ENCODE measurements at places on chromosomes 12 and 14.

DNA sequence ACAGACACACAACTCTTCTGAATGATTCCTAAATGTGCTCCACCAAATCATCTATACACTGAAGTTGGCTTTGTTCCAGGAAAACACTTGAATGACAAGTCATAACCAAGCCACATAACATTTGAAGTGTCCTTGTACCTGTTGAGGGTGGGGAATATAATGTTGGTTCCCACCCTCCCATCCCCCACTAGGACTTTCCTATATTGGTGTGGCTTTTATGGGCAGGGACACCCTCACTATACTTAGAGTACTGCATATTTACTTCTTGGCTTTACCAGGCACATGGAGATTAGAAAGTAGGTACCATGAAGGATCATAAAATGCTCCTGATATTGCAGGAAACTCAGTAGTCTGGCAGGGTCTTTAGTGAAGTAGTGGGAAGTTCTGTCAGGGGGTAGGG lies 9.7 kb upstream of the BHLHE41 start:
- DNase-seq, result no peak

DNA sequence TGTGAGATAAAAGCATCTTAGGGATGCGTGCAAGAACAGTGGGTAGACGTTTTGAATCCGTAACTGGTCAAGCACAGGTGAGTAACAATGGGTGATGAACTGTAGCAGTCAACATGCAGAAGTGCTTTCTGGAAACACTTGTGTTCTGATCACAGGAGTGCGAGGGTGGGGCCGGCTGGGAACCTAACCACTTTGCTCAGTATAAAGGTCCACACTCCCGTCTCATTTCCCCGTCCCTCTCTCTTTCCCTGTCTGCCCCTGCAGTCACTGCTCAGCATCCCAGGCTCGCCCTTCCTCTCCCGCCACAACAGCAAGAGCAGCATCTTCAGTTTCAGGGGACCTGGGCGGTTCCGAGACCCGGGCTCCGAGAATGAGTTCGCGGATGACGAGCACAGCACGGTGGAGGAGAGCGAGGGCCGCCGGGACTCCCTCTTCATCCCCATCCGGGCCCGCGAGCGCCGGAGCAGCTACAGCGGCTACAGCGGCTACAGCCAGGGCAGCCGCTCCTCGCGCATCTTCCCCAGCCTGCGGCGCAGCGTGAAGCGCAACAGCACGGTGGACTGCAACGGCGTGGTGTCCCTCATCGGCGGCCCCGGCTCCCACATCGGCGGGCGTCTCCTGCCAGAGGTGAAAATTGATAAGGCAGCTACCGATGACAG lies 127.1 kb downstream of the FIGNL2 start:
- peak; percentile 27 for DNase-seq

DNA sequence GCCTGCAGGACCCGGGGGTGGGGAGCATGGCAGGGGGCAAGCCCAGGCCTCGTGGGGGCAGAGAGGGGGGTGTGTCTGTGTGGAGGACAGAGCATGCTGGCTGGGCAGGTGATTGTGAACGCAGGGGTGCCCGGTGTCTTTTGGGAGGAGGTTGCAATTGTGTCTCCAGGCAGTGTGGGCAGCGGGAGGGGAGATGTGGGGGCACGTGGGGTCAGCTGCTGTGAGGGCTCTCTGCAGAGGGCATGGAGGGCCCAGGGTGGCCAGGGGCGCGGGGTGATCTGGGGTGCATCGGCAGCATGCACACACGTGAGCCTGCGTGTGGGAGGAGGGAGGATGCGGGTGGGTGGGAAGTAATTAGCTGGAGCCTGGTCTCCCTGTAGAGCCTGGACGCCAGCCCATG lies 32.2 kb upstream of the DIO3 start:
- no peak for DNase-seq

DNA sequence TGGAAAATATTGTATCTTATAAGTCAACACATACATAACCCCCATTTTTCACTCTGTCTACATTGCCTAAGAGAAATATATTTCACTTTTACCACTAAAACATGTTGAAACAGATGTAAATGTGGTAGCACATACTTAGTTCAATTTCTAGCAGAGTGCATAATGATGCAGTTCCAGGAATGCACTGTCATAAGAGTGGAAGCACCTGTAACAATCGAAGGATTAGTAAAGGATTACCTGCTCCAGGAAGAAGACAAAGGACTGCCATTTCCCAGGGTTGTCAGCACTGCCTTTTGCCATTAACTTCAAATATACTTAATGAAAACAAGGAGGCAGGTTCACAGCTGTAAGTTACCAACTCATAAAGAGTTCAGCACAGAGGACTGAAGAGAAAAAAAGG lies 24.6 kb downstream of the DAD1 start:
- DNase-seq, result no peak

DNA sequence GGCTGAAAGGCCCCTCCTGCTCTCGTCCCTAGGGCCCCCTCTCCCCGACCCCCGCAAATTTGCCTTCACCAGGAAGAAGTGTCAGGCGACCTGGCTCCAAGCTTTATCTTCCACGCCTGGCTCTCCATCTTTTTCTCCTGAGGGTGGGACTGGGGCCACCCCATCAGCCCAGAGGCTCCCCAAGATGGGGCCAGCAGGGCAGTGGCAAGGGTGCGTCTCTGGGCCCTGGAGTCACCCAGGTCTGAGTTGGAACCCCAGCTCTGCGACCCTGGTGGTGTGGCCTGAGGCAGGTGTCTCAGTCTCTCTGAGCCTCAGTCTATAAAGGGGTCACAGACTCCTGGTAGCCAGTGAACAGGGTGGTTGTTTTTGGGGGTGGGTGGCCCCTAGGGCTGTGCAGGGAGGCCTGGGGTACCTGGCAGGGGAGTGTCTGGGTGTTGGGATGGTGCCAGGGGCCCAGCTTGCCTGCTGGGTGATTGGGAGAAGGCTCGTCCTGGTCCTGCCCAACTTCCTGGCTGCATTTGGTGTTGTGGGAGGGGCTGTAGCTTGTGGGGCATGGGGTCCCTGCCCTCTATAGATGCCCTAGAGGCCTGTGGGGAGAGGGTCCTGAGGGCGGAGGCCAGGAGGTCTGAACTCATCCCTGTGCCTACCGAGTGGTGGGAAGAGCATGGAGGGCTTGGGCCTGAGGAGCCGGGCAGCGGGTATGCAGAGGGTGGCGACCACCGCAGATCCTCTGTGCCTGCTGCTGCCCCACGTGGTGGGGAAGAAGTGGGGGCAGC lies 7.6 kb downstream of the KIF26A start:
- no peak for DNase-seq

DNA sequence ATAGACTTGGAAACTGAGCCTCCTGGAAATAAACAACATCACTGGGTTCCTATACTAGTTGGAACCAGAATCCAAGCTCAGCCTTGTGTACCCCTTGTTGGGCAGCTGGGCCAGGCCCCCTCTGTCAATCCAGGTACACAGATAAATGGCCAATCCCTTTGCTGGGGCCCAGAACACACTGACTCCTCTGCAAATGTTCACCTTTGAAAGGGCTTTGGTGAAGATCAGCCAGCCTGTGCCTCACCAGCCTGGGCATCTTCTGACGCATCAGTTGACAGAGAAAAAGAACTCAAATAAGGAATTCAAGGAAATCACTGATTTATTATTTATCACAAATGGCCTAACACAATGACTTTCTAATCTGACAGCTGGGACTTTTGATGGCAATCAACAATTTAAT lies 1090.2 kb downstream of the BCL11B start:
- DNase-seq, result no peak

DNA sequence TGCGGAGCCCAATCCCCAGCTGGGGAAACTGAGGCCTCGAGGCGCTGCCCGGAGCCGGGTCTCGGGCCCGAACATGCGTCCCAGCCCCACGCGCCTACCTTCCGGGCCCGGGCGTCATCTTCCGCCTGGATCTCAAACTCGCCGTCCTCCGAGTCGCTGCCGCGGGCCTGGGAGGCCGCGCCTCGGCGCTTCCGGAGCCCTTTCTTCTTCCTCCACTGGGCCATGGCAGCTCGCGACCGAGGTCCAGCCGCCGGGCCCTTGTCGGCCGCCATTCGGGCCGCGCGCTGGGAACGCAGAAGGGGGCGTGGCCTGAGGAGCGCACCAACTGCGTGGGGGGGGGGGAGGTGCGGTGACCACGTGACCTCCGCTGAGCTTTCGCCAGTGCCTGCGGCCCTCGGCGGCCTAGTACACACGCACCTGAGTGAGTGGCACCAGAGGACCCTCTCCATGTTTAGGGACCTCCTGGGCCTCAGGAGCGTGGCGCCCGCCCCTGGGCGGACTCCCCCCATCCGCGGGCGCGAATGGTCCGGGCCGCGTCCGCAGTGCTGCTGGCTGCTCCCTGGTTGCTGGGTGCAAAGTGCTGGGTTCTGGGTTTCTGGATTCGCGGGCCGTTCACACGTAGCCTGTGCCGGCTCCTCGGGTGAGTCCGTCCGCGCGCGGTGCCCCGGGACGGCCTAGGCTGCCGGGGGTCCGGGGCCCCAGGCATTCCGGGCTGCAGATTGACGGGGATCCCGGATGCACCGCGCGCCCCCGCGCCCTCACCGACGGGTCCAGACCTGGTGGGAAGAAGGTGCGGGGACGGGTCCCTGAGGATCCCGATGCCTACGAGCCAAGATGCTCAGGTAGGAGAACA lies at the start of the genes DDX54 and RITA1:
DDX54 (minus strand) TSS at position 299 of the 853 bp plus-strand sequence; CDS start at position 272, 27 bp downstream.
RITA1 (plus strand) TSS at position 542 of the 853 bp plus-strand sequence. CDS start 1,026 bp downstream, outside the sequence.
- DNase-seq, result peak; percentile 73

DNA sequence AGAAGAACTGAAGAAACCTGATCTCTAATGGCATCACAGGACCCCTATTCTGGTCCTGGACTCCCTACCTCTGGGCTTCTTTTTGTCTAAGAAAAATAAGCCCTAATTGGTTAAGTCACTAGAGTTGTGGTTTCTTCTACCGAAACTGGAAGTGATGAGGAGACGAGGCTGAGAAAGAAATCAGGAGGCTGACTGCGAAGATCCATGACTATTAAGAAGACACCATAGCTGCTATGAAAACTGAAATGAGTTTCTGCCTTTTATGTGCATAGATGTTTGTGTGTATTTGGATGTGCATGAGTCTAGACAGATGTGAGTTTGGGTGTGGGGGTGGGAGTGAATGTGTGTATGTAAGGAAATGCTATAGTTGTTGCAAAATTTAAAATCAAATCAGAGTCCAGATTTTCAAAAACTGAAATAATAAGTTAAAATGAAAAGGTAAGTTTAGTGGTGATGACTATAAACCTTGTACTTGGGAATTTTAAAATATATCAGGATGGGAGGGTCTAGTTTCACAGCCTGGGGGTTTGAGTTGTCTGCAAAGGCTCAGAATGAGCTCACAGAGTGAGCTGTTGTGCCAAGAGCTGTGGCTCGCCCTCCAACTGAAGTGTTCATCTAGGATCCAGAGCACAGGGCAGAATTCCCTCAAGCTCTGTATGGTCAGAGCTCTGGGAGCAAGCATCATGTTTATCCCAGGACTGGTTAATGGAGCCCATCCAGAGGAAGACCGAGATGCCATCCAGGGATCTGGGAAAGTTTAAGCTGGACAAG lies 94.9 kb downstream of the VCPKMT start:
- DNase-seq, result no peak

GRCh38 chr12:65720136-65721130 lies 103.8 kb upstream of the HMGA2 start:
- no peak for DNase-seq

- DNase-seq, result no peak
Measured at GRCh38 chr14:25396128-25396527, 346.2 kb upstream of the STXBP6 start.

DNA sequence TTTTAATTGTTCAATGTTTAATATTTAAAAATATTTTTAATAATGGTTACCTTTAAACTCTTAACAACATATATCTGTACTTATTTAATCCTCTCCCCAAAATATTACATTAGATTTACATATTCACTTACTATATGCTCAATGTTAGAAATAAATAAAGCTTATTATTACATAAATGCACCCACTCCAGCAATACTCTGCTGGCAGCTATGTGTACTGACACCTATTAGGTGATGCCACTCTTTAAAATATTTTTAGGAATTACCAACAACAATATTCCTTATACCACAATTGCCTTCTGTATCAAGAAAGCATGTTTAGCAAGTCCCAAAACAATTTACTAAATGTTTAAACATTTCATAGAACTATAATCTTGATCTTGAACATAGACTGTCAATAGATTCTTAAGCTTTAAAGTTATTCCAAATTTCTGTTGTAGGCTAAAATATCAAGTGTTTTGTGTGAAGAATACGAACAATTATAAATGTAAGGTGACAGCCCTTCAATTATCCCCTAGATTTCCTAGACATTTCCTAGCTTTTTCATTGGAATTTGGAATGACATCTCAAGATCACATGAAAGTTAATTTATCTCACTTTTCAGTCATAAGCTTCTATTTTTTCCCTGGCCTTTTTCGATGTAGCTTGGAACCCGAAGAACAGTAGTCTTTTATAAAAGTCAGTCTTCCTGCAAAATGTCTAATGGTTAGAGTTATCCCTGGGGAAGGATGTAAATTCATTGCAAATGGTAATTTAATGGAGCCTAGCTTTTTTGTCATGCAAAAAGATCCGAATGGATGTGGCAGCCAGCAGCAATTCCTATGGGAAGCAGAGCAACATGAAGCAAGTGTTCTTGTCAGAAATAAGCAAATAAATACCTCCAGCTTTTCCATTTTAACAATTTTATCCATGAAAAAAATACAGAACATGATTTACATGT lies 907.5 kb upstream of the ATXN7L3B start:
- no peak for DNase-seq

GRCh38 chr12:41801261-41801660 lies 343.4 kb downstream of the GXYLT1 start:
- DNase-seq, result no peak

- DNase-seq, result no peak
Measured at GRCh38 chr12:95515197-95515596, 36.1 kb downstream of the USP44 start.

GRCh38 chr14:39472078-39472477 lies 39.8 kb upstream of the FBXO33 start:
- DNase-seq, result no peak

DNA sequence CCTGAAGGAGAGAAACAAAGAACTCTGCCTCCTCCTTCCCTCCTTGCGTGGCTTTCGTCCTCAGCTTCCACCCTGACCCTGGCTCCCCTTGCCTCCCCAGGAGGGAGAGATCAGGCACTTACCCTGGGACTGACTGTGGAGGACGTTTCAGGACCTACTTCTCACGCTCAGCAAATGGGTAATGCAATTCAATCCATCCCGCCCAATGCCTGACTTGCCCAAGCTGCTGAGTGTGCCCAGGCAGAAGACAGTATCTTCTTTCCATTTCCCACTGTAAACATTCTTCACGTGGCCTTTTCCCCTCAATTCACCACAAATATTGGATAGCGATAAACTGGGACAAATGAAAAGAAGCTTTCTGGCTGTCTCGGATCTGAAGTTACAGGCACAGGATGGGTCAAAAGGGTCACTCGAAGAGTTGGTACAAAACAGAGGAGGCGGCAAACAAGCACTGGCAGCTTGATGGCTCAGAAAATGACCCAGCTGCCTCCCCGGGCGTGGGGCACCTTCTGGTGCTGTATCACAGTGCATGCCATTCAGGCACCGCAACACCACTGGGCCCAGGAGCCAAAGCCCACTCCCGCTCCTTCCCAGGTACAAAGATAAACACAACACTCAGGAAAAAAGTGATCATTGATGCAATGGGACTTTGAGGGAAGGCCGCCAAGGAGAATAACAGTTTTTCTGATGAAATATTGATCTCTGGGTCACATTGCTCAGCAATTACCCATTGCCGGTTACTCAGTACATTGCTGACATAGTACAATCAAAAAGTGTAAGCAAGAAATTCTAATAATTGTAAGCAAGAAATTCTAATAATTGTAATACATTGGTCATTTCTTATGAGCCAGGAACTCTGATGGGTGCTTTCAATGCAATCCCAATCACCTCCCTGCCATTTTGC lies 65.8 kb downstream of the TRIM9 start:
- DNase-seq, result no peak

All from CD4-positive, alpha-beta T cell (primary cell).